ENCODE measurements at places on chromosomes 13 and 19.

DNA sequence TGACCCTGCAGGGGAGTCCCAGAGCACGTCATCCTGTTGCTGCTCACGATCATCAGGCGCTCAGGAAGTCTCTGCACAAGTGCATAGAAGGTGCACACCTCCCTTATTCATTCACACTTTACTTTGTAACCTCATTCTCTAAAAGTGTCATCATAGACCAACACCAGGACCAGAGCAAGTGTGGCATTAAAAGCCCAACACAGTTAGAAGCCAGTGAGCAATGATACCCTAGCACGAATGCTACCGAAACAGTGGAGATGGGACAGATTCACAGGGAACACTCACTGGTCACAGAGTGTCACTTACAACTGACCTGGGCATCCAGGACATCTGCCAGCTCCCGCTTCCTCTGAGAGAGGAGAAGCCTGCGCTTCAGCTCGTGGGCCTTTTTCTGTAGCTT, 17.0 kb downstream of the HAUS8 start:
- DNase-seq: no peak

- DNase-seq: no peak
Observed at GRCh38 chr19:54248016-54248601, 5.5 kb upstream of the LILRA6 start.

GRCh38 chr13:104267206-104267811, 1201.1 kb upstream of the SLC10A2 start:
- DNase-seq: no peak

GRCh38 chr19:2574971-2575630, 99.2 kb downstream of the GADD45B start:
- DNase-seq: no peak

DNA sequence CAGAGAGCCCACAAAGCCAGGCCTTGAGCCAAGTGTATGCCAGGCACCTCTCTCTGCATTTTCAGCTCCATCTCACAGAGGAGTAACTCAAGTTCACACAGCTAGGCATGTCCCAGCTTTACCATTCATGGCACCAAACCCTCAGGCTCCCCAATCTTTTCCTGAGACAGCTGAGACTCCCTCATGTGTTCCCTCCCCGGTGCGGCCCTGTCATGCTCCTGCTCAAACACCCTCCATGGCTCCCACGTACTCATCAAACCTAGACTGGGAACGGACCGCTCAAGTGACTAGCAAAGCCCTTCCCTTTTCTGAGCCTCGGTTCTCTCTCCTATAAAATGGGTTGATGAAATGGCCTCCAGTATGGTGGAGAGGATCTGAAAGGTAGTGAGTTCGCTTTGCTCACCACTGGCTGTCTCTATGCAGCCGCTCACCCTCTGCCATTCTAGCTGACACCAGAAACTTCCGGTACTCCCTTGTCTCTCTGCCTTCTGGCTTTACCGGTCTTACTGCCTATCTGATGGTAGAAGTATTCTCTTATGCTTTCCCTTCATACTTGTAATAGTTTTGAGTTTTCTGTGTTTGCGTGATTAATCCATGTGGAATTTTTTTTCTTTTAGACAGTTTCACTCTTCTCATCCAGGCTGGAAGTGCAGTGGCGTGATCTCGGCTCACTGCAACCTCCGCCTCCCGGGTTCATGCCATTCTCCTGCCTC, 7.8 kb upstream of the SLC44A2 start:
- DNase-seq: no peak

GRCh38 chr19:12526542-12526941, 24.7 kb downstream of the ZNF564 start:
- DNase-seq: no peak

DNA sequence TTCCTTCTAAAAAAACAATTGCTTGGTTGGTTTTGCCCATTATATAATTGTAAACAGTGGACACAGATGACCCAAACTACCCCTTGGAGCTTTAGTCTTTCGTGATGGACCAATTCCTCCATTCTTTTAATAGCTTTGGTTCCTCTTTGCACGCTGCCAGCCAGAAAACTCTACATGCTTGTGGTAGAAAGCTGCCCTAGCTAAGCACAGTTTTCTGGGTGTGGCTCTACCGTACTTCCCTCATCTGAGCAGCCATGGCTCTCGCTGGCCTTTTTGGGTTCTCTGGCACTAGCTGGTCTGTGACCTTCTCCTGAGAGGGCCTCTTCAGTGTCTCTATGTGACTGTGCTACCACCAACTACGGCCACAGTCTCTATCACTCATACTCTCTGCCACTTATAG, 29.9 kb upstream of the CEBPA start:
- DNase-seq: no peak

- no peak for DNase-seq
Observed at GRCh38 chr13:67935626-67936025, 705.5 kb upstream of the PCDH9 start.

DNA sequence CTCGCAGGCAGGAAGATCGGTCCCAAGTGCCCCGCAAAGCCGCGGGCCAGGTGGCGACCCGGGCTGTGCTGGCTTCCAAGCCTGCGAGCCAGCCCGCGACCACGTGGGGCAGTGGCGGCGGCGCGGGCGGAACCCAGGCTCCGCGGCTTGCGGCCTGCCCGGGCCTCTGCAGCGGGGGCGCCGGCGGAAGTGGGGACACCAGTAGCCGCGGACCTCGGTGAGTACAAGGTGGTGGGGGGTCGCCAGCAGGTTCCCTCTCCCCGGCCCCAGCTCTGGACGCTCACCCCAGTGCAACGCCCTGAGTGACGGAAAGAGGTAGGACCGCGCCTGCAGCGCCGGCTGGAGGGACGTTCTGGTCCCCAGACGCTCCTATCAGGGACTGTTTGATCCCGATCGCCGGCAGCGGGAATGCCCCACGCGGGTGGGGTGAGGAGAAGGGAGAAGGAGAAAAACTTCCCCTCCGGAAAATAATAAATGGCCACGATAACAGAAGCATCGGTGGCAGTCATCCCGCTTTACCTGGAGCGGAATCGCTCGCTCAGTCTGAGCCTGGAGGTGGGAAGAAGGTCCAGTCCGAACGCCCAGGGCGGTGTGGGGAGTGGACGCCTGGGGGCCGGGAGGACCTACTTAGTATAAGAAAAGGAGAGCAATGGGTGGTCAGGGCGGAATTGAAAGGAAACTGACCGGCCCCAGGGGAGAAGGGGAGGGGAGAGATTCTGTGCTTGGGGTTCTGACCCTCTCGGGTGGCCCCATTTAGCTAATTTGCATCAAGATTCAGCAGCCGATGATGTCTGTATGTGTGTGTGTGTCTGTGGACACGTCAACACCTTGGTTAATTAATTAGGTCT, at the start of gene GEMIN7:
Gene GEMIN7, plus strand, starts transcription at position 198 of the 848 bp plus-strand sequence. CDS start 10,855 bp downstream, outside the sequence.
- peak; percentile 85 for DNase-seq

DNA sequence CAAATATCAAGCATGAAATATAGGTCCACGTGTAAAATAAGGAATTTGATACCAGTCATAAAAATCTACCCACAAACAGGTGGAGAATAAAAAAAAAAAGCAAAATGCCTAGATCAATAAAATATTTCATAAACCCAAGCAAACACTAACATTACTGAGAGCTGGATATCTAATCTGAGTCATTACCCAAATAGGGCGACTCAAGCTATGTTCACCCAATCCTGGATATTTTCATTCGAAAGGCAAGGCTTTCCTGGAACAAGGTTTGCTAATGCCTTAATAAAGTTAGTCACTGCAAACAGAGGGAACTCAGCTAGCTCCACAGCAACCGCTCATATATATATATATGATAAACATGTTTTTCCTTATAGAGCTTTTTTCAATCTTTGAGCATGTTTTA, 33.5 kb upstream of the TM9SF2 start:
- no peak for DNase-seq

DNA sequence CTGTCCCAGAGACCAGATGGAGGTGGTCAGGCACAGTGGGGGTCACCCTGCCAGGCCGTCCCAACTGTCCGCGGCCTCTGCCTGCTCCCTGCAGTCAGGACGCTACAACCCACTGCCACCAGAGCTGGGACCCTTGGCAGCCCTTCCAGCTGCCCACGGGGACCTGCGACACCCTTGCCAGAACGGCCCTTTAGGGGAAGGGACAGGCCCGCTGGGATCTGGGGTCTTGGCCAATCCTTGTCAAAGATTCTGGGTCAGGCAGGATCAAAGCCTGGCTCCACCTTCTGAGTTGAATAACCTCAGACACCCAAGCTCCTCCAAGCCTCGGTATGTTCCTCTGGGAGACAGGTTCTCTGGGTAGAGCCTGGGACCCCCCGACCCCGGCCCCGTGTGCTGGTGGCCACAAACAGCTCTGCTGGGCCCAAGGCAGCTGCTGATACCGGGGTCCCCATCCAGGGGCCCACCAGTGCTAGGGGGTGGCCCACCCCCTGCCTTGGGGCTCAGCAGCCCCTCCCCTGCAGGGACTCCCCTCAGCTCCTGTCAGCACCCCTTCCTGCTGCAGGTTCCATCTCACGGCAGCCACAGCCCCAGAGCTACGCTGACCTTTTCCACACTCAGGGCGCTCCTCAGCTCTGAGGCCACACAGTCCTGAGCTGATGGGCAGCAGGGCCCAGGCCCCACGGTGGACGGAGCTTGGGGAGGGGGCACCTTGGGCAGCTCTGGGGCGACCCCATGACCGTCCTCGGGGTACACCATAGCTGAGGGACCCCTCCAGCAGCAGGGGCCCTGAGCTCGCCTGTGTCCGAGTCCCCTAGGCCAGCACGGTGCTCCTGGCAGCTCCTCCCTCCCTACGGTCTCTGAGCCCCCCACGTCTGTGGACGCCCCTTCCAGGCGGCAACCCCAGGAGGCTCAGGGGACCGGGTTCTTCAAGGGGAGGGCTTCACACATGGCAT, 18.4 kb downstream of the SBNO2 start:
- no peak for DNase-seq

DNA sequence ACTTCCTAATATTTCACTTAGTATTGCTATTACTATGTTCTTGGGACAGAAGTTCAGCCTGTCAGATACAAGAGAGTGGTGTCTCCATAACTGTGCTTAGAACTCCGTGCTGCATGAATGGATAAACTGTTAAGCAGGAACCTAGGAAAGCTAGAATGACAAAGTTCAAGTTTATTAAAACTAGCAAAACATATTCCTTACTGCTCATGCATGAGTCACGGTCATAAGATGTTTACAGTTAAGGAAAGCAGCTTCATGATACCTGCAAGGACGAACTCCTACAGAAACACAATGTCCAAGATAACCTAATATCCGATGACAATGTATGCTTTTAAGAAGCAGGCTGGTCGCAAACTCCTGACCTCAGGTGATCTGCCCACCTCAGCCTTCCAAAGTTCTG, 6.0 kb upstream of the ZNF765 start:
- DNase-seq: no peak
